HS-5 (cell line): ENCODE measurements at places on chromosomes 1 and 21.

DNA sequence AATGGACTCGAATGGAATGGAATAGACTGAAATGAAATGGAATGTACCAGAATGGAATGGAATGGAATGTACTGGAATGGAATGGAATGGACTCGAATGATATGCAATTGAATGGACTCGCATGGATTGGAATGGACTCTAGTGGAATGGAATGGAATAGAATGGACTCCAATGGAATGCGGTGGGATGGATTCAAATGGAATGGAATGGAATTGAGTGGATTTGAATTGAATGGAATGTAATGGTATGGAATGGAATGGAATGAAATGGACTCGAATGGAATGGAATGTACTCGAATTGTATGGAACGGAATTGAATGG, 99.6 kb upstream of the FBXO28 start:
- no peak for DNase-seq

- no peak for DNase-seq
These were observed 8.0 kb downstream of the CCDC17 start for GRCh38 chr1:45615885-45616284.

DNA sequence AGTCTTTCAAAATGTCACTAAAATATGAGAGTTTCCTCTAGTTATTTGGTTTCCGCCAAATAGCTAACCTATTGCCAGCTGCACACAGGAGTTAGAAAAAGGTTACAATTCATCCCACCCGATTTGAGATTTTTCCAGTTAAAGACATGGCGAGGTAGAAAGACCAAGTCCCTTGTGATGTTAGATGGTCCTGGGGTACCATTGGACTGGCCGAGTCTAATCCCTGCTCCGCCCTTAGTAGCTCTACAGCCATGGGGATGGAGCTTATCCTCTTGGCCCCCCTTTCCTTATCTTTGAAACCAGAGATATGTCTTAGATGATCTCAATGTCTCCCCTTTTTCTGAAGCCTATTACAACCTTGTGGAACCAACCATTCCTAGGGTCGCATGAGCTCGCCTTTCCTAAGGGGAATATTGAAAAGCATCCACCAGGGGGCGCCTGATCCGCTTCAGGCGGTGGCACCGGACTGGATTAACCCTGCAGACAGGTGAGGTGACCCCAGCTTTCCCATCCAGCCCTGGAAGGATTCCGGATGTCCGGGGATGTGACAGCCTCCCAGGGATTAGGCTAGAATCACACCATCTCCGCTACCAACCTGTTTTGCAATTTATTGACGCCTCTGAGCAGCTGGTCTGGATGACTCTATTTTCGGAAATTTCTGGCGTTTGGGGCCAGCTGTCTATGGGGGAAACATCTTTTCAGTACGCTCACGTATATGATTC, 68.3 kb upstream of the SIM2 start:
- peak; percentile 16 for DNase-seq

GRCh38 chr1:229875086-229875485, 192.0 kb upstream of the GALNT2 start:
- DNase-seq: no peak
